Inflammatory macrophage (primary cell): ENCODE measurements at places on chromosomes 2 and 18.
A peak's percentile ranks its signal among the peaks of the same experiment; 100 is the strongest.

- DNase-seq = no peak
Observed at GRCh38 chr18:40120356-40120755, 1834.7 kb upstream of the PIK3C3 start.

GRCh38 chr2:223932816-223933800 lies 12.0 kb downstream of the WDFY1 start:
- no peak for DNase-seq

DNA sequence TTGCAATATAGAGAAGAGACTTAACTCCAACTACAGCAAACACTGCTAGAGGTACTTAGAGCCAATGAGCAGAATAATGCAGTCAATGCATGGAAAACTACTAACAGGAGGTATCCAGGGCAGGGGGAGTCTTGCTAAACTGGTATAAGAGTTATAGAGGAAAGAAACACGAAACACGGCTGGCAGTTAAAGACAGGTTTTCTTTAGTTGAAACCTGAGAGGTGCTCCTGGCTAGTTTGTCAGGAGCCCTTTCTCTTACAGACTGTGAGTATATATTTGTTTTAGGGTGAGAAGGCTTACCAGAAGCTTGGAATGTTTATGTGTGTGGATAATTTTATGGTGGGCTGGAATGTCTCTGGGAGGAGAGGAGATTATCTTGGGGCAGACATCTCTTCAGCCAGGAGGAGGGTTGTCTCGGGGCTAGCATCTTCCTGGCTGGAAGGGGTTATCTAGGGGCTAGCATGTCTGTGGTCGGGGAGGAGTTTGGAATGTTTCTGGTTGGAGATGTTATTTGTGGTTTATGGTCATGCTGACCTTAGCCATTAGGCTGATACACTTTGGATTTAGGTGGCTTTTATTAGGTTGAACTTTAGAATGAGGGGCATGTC lies 1048.8 kb downstream of the DPP10 start:
- no peak for DNase-seq

DNA sequence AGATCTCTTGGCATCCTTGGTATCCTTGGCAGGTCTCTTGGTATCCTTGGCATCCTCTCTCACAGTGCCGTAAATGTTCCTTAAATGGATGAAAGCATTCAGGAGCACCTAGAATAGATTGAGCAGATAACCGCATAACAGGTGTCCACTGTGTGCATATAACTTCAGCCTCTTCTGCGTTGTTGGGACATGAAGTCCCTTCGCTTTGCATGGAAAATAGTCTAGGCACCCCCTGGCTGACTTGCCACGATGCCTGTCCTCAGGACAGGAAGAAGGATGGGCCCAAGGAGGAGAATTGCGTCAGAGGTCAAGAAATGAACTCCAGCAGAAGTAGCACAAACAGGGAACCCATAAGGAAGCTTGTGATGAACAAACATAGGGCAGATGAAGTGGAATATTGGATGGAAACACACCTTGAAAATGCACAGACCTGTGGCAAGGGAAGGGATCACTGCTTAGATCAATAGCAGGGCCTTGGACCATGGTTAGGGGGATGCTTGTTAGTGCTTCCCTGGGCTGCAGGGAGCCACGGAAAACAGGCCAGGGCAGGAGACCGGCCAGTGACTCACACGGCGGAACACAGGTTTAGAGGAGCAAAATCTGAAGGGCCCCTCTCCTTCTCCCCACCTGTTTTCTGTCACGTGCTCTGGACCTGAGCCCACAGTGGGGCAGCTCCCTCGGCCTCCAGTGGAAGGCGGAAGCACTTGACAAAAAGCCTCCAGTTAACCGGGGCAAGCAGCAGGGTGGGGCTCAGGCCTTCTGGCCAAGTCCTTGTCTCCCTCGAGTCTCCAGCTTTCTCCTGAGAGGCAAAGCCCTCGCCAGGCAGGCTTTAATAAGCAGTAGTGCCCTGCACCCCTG lies 99.2 kb upstream of the ASAP2 start:
- DNase-seq = peak; percentile 15

- peak; percentile 64 for DNase-seq
Observed at GRCh38 chr2:42132191-42132965, 36.8 kb upstream of the EML4 start.

DNA sequence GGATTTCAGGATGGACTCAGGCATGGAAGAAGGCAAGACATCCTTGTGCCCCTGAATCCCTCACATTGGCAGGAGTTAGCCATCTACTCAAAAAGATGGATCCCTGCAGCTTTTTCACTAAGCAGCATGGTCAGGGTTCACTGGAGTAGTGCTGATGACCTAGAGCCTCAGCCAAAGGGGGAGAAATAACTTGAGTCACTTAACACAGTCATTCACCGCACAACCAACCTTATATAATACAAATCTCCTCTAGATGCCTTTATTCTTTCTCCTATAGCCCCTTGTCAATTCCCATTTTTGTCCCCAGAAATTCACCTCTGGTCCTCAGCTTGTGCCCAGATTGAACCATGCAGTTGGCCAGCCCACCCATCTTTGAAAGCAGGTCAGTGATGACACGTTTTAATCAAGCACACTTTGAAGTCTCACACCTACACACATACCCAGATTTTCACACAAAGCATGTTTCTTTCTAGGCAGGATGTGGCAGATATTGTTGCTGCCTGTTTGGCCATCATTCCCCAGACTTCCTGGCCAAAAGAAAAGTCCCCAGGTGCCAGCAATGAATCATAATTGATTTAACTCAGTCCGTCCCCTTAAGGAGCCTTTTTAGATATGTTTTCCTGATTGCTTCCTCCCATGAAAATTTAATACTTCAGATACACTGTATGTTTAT lies 84.2 kb downstream of the LBH start:
- DNase-seq = no peak

DNA sequence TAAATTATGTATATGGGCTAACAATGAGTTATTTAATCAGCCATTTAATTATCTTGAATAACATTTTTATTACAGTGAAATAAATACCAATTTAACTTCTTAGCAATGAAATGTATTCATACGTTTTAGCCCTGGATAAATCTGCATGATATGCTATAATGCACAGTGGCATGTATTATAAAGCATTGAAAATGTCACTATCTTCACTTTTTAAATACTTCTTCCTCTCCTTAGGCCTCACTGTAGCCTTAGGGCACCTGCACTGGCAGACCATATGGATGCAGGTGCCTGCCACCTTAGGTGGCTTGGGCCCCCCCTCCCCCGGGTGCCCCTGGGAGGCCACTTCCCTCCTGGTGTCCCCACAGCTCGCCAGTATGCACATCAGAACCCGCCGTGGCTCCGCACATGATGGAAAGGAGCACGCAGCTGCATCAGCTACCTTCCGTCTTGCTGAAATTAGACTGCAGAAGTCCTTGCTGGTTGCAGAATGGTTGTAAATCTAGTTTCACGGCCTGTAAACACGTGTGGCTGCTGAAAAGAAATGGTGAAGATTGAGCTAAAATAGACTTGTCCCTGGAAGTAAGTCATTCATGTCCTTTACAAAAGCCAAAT lies 56.7 kb downstream of the ADI1 start:
- DNase-seq = no peak

- DNase-seq = no peak
Observed at GRCh38 chr18:5276947-5277346, 18.6 kb downstream of the ZBTB14 start.

DNA sequence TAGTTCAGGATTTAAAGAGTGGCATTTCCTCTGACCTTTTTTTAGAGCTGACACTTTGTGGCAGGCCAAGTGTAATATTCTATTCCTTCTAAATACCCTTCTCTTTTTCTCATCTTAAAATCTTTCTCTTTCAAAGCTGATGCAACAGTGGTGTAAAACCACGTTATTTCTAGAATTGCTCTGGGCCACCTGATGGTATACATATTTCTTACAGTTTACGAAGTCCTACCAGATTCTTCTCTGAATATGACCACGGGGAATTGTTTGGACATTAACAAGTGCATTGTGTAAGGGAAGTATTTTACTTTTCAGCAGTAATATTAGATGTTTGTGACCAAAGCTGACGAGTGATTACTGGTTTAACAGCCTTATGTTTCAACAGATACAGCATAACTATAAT lies 109.9 kb downstream of the PTPRM start:
- no peak for DNase-seq

GRCh38 chr2:66508484-66509071 lies 73.7 kb downstream of the MEIS1 start:
- DNase-seq = peak; percentile 14

GRCh38 chr2:163266772-163267171 lies 428.2 kb upstream of the KCNH7 start:
- no peak for DNase-seq

GRCh38 chr2:26978061-26978596 lies 7.7 kb downstream of the MAPRE3 start:
- no peak for DNase-seq

GRCh38 chr2:238326801-238327365 lies 6.6 kb downstream of the TRAF3IP1 start:
- DNase-seq = no peak

DNA sequence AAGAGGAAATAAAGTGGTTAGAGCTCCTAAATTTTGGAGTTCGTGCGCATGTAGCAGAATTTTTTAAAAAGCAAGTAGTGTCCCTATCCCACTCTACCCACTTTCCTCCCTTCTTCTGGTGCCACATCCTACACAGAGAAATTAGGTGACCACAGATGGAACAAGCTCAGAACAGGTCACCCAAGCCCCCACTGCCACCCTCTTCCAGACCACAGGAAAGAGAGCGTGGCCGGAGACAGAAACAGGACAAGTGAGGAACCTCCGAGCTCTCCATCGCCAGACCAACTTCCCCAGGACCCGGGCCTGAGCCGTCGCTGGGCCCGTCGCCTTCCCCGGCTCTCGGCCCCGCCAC lies 433 bp downstream of the NPC1 start:
- no peak for DNase-seq

GRCh38 chr2:44533508-44533907 lies 171.8 kb downstream of the CAMKMT start:
- DNase-seq = peak; percentile 55
